Ecto neural progenitor cell (in vitro differentiated cells): ENCODE measurements at places on chromosomes 5 and 9.

GRCh38 chr9:6575324-6576034 is 70.0 kb downstream of the GLDC start:
- DNase-seq: no peak

DNA sequence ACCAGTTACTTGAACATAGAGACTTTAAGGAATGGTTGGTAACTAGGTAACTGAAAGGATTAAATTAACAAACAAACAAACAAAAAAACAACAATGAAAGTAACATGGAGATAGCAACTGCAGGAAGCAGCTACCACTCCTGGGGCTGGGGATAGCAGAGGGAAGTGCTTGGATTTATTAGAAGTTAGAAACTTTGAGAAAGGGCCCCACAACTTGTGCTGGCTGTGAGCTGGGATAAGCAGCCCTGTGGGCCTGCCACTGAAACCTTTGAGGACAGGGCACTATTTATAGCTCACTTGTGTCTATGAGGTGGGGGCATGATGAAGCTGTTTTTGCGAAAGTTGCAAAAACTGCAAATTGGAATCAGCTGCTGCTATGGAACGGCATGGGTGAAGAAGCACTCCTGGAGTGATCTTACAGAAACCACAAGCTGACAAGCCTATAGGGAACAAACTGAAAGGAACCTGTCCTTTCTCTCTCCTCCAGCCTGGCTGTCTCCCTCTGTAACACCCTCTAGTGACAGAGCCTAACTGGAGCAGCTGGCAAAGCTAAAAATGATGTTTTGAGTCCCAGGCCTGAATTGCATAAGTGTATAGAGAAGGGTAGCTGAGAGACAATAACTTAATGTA is 91.4 kb upstream of the RANBP6 start:
- peak; percentile 54 for DNase-seq

GRCh38 chr5:149937610-149938009 is 7.0 kb downstream of the PDE6A start:
- DNase-seq: no peak

DNA sequence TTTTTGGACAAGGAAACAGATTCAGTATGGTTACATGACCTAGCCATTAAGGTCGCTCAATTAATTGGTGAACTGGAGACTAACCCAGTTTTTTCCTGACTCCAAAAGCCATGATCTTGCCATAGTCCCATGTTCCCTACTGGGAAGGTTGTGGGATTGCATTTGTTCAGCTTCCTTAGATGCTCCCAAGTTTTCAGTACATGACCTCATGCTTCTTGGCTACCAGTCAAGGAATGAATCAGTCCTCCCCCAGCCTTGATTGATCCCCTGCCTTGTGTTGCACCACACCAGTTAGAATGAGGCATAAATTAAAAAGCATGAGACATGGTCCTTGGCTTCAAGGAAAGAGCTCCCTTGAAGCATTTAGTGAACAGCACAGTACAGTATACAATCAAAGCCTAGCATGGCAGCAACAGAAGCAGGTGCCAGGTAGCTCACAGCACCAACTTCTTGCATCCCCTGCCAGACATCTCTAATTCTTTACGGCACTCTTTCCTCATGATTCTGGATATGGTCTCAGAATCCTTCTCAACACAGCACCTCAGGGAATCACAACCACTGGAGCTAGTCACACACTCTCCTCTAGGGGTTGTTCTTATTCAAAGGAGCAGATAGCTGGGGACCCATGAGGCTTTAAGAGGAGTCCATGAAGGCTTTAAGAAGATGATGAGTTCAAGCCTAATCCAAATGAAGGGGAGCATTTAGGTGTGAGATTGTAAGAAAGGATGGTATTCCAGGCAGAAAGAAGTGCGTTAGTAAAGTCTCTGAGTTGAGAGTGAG is 295.5 kb upstream of the CLINT1 start:
- no peak for DNase-seq

GRCh38 chr5:82330530-82331270 is 52.5 kb upstream of the RPS23 start:
- no peak for DNase-seq

DNA sequence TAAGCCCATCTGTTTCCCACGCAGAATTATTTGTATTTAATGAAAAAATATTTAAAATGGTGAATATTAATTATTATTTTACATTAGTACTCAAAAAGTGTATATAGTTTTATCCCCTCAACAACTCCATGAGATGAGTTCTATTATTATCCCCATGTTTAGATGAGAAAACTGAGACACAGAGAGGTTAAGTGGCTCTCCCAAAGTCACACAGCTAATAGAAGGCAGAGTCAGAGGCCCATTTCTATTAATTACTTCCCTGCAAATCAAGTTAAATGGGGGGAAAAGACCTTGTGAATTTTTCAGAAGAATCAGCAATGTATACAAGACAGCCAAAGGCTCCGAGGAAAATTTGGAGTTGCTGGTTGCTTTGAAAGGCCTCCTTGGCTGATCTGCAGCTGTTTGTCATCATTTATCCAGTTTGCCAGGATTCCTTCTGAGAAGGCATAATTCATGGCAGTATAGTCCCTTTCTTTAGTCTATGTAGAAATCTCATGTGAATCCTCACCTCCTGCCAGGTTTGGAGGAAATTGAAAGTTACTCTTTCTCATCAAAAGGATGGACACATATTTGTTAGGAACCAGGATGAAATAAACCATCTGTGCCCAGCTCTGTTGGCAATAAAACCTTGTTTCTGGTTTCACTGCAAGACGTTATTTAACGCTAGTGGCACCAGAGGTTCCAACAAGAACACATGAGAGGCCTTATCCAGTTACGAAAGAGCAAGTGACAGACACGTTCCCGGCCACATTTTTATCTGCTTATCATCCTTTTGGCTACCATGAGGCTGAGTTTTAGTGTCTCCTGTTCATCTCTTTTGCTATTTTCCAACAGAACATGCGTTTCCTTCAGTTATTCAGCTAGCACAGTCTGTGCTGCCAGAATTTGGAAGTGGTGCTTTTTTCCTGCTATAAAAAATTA is 621 bp downstream of the FYB1 start:
- no peak for DNase-seq

GRCh38 chr5:6498968-6499367 is 50.3 kb downstream of the UBE2QL1 start:
- DNase-seq: no peak

GRCh38 chr5:139068494-139069151 is 129.5 kb downstream of the SIL1 start:
- DNase-seq: no peak

- DNase-seq: no peak
Measured at GRCh38 chr5:56802205-56802604, 13.1 kb upstream of the MAP3K1 start.
